ENCODE measurements at places on chromosomes 1 and 21.

- DNase-seq, result peak; percentile 71
Observed at GRCh38 chr1:186819126-186819525, 9.6 kb upstream of the PLA2G4A start.

DNA sequence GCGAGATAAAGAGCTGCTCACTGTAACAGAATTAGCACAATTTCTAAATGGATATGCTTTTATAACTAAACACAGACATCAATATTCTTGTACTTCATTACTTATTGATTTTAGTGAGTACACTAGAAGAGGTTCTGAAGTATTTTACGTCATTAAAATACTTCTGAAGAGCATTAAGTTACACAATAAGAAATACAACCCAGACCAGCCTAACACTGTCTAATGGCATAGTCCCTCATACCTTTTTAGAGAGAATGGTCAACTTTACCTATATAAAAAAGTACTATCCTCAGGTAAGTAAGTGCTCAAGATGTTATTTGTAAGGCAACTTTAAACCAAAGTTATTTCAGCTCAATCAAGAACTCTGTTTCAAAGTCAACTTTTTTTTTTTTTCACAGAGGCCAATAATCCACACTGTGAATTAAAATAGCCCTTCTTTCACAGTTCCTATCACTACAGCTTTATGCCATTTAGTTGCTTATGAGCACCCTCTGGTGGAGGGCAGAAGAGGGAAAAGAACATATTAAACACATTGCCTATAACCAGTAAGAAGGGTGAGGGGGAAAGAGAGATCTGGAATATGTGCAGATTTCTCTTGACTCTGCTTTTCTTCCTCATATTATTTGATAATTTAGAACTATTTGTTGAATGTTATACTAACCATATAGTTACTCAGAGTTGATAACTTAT lies 182.1 kb upstream of the DMRTA2 start:
- DNase-seq, result no peak

- DNase-seq, result no peak
Observed at GRCh38 chr1:111192658-111193519, 7.6 kb downstream of the DENND2D start.

- DNase-seq, result no peak
Observed at GRCh38 chr1:170624146-170624545, 39.8 kb upstream of the PRRX1 start.

GRCh38 chr21:45098867-45099266 lies 24.5 kb downstream of the ADARB1 start:
- no peak for DNase-seq

GRCh38 chr1:97826820-97827219 lies 94.0 kb downstream of the DPYD start:
- DNase-seq, result no peak

DNA sequence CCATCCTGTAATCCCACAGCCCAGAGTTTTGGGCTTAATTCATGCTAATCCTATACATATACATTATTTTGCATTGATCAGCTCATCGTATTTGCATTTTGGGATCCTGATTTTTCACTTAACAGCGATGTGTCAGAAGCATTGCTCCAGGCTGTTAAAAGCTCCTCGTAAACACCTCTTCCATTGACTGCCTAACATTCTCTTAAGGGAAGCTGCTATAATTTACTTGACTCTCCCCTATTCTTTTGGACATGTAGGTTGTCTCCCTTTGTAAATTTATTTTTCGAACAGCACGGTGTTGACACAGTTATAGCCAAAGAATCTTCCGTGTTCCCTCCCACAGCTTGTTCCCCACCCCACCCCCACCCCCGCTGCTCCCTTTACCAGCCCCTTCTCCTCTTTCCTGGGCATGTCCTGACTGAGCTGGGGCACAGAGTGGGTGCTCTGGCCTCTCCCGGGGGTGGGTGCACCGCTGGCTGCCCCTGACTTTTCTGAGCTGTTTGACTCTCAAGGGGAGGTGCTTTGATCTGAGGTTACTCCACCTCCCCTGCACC lies 22.8 kb downstream of the LDLRAP1 start:
- no peak for DNase-seq
